LoVo (cell line): ENCODE measurements at places on chromosomes 1 and 21.

- DNase-seq, result peak; percentile 11
Measured at GRCh38 chr1:220271706-220272046, 577 bp downstream of the RAB3GAP2 start.

DNA sequence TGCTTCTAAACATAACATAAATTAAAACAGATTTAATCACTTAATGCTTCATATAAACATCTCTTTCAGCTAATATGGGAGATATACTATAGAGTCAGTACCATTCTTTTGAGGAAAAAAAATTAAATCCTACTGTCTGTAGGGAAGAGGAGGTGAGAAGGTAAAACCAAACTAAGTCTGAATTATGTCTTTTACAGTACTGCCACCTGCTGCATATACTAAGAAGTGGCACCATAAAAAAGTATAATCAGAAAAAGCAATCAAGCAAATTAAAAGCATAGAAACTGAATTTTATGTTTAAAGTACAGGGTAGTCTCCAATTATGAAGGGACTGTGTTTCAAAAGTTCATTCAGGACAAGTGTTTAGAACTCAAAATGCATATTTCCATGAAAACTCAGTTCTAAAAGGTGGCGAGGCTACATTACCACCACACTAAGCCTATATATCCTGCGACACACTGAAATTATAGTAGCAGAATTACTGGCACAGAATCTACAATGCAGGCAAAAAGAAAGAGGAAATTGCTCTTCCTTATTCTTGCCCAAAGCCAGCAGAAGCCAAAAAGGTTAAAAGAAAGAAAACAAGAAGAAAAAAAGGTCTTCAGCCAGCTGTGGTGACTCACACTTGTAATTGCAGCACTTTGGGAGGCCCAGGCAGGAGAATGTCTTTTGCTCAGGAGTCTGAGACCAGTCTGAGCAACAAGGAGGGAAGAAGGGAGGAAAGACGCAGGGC lies 9.0 kb downstream of the NSL1 start:
- DNase-seq, result peak; percentile 7

GRCh38 chr1:59124166-59124565 lies 172.7 kb upstream of the FGGY start:
- no peak for DNase-seq

DNA sequence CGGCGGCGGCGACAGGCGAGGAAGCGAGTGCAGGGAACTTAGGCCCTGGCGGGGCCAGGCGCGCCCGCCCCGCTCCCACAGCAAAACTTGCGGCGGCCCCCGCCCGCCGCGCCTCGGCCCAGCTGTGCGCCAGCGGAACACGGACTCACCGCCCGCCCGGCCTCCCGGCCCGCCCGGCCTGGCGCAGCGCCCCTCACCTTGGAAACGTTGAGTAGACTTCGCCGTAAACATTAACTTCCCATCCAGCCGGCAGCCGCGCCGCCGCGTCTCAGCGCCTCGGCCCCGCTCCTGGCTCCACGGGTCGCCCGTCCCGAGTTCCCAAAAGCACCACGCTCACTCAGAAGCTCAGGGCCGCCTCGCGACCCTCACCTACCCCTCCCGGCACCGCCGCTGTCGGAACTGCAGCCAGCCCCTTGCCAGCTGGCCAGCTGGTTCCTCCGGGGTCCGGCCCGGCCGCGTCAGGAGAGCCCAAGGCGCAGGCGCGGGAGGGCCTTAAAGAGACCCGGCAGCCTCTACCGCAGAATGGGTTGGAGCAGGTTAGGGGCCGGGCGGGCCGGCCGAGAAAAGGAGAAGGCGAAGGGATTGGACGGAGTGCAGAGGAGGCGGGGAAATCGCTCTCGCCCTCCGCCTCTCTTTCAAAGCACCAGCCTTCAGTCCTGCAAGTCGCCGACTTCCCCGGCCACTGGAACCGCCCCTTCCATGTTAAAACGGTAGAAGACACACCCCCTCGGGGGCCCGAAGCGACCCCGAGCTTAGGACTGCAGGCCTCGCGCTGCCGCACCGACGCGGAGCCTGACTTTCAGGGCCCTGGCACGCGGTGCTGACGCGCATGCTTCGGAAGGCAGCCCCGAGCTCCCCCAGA lies at the start of gene EVI5:
Gene EVI5 (minus strand): TSS at position 470 of the 862 bp plus-strand sequence. CDS start 48,562 bp downstream, outside the sequence.
- DNase-seq, result peak; percentile 95

DNA sequence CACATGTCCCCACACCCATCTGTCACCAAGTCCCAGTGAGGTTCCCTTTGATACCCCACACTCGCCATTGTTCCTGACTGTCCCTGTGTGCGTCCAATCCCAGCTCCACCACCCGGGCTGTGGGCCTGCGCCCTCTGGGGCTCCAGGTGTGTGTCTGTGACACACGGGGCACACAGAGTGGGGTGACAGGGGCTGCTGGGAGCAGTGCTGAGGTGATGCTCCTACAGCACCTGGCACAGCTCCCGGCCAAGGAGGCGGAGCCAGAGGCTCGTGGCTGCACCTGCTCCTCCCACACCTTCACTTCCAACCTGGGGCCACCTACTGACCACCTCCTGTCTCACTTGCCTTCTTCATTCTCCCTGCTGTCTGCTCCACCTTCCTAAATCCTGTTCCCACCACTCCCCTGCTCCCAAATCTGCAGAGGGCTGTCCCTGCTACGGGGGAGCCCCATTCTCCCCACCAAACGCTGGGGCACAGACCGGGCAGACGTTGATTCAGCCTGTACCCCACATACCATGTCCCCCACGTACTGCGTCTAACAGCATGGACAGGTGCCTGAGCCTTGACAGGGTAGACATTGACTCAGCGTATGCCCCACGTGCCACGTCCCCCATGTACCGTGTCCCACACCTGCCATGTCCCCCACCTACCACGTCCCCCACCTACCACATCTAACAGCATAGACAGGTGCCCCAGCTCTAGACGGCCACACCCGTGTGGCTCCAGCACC lies 16.4 kb downstream of the WDR4 start:
- DNase-seq, result no peak

DNA sequence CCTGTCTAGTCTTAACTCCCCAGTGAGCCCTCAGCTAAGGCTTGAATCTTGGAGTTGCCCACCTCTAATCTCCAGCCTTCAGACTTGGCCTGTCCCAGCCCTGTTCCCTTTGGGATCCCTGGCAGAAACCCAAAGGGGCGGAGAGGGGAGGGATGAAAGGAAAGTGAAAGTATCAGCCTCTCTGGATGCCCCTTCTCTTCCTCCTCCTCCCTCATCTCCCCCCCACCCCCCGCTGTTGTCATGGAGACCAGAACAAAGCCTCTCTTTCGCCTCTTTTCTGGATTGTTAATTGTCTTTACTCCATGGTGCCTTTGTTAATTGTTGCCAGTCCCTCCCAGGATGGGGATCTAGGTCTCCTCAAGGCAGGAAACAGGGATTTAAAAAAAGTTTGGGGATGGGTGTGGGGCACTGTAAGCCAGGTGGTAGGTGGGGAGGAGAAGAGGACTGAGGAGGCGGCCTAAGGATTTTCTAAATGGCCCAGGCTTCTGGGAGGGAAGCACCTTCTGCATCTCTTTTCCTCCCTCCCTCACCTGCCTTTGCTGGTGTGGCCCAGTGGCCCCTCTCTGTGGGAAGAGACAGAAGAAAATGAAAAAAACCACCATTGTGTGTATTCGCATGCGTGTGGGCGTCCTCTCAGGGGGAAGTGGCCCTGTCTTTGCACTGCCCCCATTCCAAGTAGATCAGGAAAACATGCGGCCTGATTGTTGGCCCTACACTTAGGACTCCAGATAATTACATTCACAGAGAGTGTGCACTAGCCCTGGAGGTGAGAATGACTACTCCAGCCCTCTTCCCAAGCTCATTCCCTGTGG lies 7.5 kb upstream of the SOX13 start:
- DNase-seq, result no peak

DNA sequence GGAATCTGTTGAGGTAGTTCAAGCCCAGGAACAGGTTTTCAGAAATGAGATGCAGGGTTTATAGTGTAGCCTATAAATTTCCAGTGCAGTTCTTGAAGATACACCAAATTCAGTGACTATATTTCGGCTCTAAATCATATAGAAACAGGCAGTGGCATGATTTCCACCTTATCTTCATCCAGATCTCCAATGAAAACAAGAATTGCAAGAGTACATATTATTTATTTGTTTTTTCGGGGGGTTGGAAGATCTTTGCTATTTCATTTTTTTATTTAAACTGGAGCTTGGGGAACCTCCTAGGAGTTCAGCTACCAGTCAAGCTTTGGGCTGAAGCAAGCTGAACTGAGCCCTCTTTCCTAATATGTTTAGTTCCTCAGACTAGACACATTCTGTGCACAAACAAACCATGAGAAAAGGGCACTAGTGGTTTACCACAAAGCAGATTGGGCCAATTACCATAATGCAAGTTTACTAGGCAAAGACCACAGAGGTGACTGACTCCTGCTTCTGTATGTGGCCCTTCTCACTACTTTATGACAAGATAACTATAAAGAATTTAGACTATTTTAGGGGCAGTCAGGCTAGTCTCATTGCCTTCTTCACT lies 68.5 kb downstream of the RGS2 start:
- no peak for DNase-seq
